ENCODE measurements at places on chromosomes 13 and 19.

DNA sequence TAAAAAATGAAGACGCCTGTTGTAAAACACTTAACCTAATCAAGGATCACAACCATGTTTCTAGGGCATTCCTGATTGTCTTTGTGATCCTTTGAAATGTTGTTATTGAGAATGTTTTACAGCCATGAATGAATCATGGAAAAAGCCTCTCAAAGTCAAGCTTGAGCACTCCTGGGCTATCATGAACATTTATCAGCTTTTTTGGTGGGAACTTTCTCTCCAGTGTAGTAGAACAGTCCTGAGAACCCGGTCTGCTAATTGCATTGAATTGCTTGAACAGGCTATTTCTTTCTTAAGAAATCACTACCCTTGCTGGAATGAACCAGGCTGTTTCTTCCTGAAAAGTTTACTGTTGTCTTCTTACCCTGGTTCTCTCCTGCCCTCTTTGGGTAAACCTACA, 516.5 kb downstream of the FGF9 start:
- no peak for DNase-seq

DNA sequence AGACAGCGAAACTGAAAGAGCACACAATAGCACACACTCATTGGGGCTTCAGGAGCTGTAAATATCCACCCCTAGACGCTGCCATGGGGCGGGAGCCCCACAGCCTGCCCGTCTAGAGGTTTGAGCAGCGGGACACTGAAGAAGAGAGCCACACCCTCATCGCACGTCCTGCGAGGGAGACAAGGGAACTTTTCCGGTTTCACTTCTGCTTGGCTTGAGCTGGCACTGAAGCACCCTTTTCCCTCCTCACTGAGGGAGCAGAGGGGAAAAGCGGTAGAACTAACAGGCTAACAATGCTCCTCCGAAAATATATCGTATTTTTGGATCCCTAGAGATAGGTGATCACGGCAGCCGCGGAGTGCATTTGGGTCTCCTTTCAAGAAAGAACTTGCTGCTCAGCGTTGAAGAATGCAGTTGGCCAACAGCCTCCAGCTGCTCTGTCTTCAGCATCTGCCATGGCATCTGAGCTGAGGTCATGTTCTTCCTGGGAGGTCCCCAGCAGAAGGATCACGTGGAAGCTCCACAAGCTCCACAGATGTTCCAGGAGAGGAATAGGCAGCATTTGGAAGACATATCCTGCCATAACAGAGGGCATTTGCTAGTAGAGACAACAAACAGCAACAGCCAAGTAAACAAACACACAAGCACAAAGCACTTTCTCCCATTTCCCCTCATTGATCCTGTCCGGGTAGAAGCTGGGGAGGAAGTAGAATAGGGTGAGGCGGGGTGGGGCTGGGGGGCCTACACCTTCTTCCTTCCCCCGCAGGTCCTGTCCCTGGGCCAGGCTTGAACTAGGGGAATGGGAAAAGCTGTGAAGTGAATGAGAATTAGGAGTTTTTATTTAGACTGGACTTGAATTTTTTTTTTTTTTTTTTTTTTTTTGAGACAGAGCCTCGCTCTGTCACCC, 44.8 kb upstream of the ALOX5AP start:
- peak; percentile 21 for DNase-seq

GRCh38 chr19:45423589-45424190, at the start of gene ERCC1:
TSS of gene ERCC1 (minus strand) at chr19:45423917. CDS start at chr19:45423374, 543 bp downstream.
- DNase-seq: peak; percentile 79

GRCh38 chr13:35854286-35854685, 276.9 kb downstream of the DCLK1 start:
- no peak for DNase-seq

DNA sequence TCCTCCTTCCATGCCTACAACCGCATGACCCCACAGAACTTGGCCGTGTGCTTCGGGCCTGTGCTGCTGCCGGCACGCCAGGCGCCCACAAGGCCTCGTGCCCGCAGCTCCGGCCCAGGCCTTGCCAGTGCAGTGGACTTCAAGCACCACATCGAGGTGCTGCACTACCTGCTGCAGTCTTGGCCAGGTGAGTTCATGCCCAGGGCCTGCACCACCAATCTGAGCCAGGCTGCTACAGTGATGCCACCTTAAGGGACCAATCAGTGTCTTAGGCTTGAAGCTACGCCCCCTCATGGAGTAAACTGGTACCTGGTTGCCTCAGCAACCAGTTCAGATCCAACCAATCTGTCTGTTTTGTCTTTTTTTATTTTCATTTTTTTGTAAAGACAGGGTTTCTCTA, 5.2 kb downstream of the SYDE1 start:
- no peak for DNase-seq

- no peak for DNase-seq
Observed at GRCh38 chr13:106233134-106233735, 302.2 kb downstream of the EFNB2 start.

- peak; percentile 84 for DNase-seq
Observed at GRCh38 chr19:38362076-38362945, 12.1 kb upstream of the PSMD8 start.

DNA sequence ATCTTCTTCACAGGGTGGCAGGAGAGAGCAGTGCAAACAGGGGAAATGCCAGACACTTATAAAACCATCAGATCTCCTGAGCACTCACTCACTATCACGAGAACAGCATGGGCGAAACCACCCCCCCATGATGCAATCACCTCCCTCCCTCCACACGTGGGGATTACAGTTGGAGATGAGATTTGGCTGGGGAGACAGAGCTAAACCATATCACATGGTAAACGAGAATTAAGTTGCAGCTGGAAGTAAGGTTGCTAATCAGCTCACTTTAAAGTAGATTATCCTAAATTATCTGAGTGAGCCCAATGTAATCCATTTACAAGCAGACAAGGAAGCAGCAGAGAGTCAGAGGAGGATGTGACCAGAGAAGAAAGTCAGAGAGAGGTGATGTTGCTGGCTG, 102.2 kb upstream of the IPO5 start:
- DNase-seq: no peak

DNA sequence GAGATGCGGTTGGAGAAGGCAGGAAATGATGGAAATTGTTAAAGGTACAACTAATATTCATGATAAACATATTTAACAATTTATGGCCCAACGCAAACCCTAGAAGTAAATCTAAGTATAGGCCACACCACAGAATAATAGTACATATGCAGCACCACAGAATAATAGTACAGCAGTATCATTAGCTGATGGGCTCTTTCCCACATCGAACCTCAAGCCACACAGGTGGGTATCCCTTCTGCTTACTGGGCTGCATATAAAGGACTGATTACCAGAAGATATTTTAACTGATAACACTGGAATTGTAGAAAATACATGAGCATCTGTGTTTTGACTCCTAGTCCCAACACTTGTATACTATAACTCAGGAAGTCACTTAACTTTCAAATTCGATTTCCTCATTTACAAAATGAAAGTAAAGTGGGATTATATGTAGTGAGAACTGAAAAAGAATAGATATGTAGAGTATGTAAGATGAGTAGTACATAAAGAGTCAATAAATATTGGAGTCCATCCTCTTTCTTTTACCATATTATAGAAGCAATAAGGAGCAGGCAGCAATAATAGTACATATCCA, 91.5 kb downstream of the TSC22D1 start:
- no peak for DNase-seq

DNA sequence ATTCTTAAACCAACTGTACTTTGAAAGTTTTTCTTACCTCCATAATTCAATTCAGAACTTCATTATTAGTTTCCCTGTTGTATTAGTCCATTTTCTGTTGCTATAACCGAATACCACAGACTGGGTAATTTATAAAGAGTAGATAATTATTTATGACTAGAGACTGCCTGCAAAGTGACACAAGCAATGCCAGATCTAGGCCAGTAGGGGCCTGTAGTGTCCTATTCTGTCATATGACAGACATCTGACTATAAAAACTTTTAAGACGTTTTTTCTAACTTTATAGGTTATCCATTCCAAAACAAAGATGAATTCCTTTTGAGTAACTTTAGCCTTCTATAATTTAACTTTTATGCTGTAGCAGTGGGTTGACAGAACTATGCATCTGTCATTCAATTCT, 2783.8 kb downstream of the PCDH9 start:
- no peak for DNase-seq

GRCh38 chr19:4067396-4068046, 822 bp upstream of the ZBTB7A start:
- DNase-seq: peak; percentile 53

GRCh38 chr19:15244808-15245207, 12.6 kb upstream of the EPHX3 start:
- no peak for DNase-seq

GRCh38 chr13:109985871-109986450, 199.6 kb upstream of the IRS2 start:
- DNase-seq: no peak

DNA sequence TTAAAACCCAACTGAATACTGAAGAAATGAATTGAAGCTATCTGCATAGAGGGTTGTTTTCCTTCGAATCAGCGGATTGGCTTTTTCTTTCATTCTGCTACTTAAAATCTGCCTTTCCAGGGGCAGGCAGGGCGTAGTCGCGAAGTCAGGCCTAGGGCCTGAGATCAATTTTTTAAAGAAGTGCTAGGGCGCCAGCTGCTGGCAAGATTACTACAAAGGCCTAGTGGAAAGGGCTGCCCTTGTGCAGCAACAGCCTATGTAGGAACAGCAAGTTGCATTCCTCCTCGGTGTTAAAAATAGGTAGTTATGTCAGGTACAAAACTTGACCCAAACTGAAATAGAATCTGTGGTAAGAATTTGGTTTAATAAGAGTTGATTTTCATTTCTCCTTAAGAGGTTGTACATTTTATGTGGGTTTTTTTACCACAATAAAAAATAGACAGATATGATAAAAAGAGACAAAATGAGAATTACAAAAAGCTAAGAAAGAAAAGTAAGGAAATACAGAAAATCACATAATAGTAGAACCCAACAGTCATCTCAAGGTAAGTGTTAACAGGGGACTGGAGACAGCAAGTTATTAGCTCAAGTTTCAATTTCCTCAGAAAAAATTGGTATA, 9.5 kb upstream of the URAD start:
- no peak for DNase-seq

- no peak for DNase-seq
Observed at GRCh38 chr13:39200249-39200910, 162.1 kb downstream of the NHLRC3 start.

DNA sequence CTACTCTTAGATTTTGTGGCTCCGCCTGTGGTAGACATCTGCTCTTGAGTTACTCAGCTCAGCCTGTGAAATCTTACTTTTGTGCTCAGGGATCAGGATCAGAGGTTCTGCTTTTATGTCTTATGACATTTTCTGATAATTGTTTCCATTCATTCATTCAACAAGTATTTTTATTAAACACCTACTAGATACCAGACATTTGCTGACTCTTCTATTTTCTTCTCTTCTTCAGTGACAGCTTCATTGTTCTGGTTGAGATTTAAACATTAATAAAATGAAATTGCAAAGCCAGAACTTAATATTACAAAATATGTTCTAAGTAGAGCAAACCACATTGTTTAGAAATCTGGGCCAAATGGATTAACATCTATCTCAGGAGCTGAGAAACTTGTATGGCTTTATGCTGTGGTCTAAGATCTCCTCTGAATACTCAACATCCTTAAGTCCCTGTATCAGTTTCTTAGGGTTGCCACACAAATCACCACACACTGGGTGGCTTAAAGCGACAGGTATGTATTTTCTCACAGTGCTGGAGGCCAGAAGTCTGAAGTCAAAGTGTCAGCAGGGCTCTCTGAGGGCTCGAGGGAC, 15.8 kb upstream of the MICU2 start:
- DNase-seq: no peak

DNA sequence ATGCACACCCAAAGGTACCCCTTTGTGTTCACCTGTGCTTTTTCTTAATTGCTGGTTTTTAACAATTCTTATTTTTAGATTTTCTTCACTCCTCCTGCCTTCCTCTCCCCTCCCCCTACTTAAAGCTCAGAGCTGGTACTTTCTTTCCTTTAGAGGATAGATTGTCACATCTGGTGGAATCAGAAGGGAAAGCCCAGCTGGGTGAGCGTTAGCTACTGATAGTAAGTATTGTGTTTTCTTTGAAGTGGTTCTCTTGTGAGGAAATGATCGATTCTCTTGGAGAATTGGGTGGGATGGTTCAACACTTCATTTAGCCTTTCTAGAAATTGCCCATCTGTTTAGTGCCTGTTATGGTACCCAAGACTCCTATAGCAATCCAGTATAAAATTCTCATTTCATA, 84.8 kb downstream of the FLT1 start:
- DNase-seq: no peak

DNA sequence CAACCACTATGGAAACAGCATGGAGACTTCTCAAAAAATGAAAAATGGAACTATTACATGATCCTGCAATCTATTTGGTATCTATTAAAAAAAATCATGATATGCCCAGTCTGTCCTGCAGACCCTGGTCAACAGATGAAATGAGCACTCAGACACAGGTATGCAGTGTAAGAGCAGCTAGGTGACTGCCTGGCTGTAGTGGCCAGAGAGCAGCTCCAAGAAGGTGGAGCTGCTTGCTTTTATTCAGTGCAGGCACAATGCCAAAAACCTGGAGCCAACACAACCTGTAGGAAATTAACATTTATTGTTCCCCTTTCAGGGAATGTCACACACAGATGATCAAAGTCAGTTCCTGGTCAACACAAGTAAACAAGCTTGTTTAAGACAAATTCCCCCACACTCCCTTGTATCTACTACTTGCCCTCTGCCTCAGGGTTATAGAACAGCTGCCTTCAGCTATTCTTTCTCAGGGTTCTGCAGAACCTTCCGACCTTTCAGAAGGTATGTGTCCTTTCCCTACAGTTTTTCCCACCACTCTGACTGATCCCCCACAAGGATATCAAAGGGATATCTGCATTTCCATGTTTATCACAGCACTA, 933.7 kb upstream of the SLITRK5 start:
- no peak for DNase-seq

DNA sequence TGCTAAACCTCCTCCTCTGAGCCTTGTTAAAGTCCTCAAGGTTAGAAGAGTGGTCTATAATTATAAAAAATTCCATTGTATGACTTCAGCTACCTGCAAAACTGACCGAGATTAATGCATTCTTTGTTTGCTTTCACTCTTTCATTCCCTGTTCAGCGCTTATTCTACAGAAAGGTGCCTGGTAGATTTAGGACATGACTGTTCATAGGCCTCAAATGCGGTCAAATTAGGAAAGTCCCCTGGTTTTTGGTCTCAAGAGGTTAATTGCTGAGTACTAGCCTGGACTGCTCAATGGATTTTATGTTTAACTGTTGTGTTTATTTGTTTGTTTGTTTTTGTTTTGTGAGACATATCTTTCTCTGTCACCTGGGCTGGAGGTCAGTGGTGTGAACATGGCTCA, 35.4 kb downstream of the KL start:
- no peak for DNase-seq

All from activated T-helper 2 cell treated with anti-CD3 and anti-CD28 coated beads, Interferon-gamma antibody, Interleukin-2, Interleukin-4, amounts not matched to agents 10 μg/mL and 5 μg/mL and 100 μg/mL, durations not matched to agents 14 hours and 24 hours and 36 hours (primary cell).